T47D (cell line): ENCODE measurements at places on chromosomes 7 and 10.

- no peak for DNase-seq
Observed at GRCh38 chr7:117531595-117532244, 51.9 kb downstream of the CFTR start.

DNA sequence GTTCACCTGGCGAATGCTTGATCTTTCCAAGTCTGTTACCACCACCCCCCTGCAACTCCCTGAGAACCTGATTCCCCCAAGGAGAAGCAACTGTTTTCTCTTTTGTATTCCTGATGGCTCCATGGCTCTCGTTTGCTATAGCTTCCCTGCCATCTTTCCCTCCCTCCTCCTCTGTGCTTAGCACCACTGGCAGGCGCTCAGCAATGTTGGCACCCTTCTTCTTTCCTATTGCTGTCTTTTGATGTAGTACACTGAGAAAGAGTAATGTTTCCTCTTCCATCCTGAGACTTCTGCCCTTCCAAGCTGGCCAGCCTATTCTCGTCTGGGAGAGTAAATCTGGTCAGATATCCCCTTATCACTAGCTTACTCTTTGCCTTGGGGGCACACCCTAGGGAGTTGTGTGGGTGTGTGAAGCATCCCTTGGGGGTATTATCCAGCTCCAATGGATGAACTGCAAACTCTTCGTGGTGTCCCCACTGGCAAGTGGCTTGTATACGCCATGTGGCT is 74.0 kb downstream of the BMPER start:
- no peak for DNase-seq

GRCh38 chr10:13803566-13804554 is 217.1 kb downstream of the PRPF18 start:
- no peak for DNase-seq

DNA sequence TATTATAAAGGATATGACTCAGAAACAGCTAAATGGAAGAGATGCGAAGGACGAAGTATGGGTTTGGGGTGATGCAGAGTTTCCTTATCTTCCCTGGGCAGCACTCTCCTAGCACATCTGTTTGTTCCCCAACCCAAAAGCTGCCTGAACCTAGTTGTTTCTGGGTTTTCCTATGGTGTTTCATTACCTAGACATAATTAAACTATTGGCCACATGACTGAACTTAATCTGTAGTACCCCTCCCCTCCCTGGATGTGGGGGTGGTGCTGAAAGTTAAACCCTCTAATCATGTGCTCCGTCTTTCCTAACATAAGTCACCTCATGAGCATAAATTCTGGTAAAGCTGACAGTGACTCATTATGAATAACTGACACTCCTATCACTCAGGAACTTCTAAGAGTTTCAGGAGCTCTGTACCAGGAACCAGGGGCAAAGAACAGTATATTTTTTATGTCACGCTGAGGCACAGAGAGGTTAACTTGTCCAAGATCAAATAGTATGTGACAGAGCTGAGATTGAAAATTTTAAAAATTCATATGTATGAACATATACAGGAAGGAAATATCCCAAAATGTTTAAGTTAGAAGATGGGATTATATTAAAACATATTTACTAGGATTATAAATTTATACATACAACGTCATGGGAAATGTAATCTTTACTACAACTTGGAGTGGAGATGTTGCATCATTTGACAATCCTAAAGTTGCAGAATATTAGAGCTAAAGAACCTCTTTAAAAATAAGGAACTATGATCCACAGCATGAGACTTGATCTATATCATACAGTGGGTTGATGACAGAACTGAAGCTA is 4.8 kb downstream of the STRIP2 start:
- DNase-seq: no peak

GRCh38 chr10:35885076-35885475 is 243.0 kb upstream of the FZD8 start:
- DNase-seq: no peak

DNA sequence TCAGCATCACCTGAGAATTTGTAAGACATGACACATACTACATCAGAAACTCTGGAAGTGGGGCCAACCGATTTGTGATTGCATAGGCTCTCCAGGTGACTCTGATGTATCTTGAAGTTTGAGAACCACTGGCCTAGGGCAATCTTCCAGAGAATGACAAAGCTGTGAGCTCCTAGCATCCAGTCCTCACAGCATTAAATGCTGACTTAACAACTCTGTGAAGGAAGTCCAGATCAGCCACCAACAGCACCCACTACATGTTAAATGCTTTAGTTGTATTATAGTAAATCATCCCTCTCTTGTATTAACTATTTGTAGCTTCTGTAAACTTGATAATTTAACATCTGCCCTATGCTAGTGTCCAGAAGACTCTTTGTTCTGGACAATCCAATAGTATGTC is 636.5 kb upstream of the STEAP1 start:
- DNase-seq: no peak

DNA sequence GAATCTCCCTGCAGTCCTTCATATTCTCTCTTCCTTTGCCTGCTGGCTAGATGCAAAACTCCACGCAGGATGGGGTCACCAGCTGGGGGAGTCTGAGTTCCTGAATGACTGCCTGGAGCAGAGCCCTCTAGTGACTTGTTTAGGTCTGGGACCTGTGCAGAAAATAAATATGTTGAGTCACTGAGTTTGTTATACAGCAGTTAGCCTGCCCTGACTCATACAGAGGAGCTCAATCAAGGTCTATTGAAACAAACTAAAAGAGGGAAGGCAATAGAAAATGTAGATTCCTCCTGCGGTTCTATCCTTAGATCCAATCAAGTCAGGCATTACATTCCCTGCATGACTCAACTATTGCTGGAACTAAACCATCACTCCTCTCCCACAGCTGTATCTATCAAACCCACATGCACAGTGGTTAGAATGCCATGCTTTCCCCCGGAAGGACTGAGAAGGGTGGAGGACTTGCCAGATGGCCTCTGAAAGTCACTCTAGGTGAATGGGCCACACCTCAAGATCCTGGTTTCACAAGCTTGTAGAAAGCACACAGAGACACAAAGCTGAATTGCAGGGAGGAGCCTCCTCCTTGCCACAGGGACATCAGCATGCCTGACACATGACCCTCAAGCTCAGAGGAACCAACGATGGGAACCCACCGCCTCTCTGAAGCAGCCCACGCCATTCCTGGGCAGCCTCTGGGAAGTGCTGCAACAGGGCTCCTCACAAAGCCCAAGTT is 73.9 kb downstream of the SH3PXD2A start:
- peak; percentile 39 for DNase-seq

DNA sequence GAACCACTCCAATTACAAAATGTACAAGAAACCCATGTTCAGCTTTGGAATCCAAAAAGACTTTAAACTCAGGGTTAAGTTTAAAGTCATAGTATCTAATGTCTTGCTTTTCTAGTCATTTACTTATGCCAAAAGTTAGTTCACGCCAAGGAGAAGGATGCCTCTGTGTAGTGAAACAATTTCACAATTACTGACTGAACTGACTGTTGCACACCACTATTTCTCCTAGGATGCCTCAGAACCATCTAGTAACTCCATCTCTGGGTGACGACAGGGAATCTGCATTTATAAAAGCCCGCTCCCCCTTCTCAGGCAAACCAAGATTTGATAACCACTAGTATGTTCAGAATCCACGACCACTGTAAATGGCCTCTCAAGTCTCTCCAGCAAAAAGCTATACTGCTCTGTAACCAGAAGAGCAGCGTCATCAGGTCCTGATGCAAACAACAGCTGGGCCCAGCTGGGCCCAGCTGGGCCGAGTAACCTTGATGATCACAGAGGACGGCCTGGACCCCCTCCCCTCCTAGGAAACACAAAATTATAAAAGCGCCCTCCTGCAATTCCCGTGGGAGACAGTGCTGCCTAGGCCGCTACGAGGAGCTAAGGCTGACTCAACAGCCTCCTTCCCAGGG is 680 bp upstream of the ADO start:
- DNase-seq: no peak

GRCh38 chr10:113627836-113628235 is 36.0 kb downstream of the NRAP start:
- DNase-seq: no peak

DNA sequence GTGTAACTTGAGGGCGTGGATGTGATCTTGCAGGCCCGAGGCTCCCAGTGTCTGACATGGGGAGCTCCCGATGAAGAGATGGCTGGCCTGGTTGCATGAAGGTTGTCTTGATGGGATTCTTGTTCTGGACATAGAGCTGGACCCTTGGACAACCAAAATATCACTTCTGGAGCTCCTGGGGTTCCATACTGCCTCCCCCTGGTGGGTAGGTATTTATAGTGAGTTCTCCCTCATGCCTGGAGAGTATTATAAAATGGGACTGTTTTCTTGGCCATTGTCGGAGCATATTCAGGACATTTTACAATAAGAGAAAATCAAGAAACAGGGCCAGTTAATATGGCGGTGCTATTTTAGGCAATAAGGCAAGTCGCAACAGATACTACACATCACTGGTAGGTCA is 32.6 kb upstream of the GIMAP8 start:
- DNase-seq: no peak

GRCh38 chr10:128964100-128964403 is 503.0 kb upstream of the MGMT start:
- no peak for DNase-seq

DNA sequence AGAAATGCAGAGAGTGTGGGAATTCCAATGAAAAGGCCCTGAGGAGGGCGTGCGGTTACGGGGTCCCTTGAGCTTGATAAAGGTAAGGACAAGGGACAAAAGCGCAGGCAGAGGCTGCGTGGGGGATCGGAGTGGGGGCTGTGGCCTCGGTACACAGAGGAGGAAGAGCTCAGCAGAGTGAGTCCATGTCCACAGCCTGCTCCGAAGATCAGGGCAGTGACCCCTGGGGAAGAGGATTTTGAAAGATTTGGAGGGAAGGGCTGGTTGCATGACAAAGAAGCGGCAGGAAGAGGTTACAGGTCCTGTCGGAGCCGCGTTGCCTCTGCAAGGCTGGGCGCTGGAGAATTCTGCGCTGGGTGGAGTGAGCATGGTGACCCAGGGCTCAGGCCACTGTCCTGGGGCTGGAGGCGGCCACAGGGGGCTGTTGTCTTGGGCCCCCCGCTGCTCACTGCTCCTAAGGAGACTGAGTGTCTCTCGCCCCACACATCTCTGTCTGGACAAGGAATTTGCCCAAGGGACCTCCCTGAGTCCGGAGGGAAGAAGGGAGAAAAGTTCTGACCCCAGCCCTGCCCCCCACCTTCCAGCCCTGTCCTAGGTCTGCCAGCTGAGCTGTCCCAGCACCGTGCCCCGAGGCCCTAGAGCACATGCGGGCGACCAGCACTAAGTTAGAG is 69.8 kb upstream of the INSIG1 start:
- no peak for DNase-seq

- DNase-seq: no peak
Observed at GRCh38 chr10:3354174-3354900, 181.8 kb upstream of the PITRM1 start.

DNA sequence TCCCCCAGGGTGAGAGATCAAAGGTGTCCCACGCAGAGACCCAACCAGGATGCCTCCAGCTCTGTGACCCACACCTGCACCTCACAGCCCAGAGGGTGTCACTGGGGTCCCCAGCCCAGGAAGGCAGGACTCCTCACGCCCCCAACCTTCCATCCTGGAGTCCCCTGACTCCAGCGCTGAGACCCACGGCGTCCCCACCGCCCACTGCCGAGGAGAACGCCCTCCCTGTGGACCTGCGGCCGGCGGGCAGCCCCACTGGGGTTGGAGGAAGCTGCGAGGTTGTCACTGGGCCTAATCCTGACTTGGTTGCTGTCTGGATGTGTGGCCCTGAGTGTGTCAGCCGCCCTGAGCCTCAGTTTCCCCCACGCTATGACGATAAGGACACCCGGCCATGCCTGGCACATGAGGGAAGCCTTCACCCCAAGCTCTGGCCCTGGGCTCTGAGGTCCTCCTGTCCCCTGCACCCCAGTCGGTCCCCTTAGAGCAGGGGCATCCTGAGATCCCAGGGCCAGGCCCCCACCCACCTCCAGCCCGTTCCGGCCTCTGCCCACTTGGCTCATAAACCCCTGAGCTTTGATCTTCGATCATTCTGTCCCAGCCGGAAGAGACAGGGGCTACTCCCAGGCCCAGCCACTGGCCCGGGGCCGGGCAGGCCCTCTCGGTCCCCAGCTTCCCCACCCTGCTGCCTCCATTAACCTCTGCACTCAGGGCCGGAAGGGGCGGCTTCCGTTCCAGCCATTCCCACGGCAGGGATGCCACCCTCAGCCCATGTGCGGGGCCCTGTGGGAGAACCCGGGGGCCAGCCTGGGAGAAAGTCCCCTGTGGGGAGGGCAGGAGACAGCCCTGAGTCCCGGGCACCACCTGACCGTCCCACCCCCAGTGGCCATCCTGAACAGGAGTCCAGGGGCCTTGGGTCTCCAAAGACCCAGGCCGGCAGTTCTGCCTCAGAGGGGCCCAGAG is 113.2 kb downstream of the MICALL2 start:
- DNase-seq: no peak

- no peak for DNase-seq
Observed at GRCh38 chr10:18279173-18279572, 138.9 kb downstream of the CACNB2 start.
